H9 (cell line): ENCODE measurements at places on chromosomes 7 and 10.

DNA sequence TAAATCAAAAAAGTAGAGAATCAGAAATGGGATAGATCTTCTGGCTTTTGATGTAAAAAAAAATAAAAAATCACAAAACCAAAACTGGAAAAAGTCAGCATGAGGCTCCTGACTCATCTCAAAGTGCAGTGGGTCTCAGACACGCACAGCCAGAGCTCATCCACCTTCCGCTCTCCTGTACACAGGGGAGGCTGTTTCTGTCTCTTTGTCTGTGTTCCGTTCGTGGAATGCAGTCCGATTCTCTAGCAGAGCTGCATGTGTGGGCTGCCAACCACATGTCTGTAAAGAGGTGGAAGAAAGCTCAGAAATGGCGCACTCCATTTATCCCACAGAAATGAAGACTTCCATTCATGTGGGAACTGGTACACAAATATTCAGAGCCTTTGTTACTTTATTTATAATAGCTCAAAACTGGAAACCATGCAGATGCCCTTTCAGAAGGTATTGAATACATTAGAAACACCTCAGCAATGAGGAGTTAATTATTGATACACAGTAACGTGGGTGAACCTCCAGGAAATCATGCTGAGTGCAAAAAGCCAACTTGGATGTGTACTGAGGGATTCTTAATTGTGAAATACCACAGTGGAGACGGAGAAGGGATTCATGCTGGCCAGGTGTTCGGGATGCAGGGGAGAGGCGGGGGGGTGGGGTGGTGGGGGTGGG, 123.3 kb downstream of the TRRAP start:
- no peak for DNase-seq

DNA sequence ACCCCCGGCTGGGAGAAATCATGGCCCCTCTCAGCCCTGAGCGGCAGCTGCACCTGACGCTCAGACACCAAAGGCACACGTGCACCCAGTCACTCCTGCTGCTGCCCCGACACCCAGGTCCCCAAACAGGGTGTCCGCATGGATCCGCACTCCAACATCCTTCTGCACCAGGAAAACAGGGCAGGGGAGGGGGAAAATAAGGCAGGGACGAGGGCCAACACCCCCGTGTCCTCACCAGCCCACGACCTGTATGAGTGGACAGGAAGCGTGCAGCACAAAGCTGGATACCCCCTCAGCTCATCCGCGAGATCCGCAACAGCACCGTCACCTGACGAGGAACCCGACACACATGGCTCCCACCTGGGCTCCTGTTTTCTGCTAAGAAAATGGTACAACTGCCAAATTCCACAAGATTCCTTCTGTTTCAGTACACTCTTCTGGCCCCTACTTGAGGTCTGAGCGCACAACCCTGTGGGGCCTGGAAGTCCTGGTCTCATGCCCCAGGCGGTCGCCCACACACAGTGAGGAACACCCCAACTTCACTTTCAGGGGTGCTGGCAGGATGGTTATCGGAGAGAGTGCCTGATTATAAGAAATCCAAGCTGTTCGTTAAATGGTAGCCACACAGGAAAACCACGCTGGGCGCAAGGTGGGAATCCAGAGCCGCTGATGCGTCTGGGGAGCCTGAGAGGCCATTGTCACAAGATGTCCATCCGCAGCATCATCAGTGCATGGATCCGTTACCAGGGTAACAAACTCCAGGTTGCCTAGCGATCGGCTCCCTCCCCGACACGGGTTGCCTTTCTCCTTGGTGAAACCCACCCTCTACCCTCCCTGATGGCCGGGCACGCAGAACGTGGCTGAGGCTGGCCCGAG, 63.6 kb downstream of the ZRANB1 start:
- no peak for DNase-seq

- DNase-seq, result no peak
These were observed 20.9 kb downstream of the CD36 start for GRCh38 chr7:80659120-80660055.

DNA sequence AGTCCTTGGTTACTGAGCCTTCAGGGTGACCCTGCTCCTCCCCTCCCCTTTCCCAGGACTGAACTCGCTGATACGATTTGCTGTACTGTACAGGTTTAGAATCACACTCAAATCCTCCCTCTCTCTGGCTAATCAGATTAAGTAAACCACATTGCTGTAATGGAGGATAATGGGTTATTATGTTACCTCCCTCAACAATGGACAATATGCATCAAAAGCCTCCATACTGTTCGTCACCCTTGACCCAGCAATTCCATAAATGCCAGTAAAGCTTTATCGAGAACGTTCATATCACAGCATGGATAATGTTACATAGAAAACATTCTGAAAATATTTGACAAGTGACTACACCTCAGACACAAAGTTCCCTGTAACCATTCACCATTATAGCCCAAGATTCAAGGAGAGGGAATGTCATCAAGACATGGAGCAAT, 61.7 kb downstream of the FAM107B start:
- no peak for DNase-seq

GRCh38 chr7:148711191-148712102, 12.7 kb downstream of the CUL1 start:
- no peak for DNase-seq
